Cardiac septum (tissue), 1 donor: ENCODE measurements at places on chromosomes 13 and 19.

- DNase-seq = no peak
Measured at GRCh38 chr13:46213242-46213641, 1.5 kb downstream of the LRRC63 start.

DNA sequence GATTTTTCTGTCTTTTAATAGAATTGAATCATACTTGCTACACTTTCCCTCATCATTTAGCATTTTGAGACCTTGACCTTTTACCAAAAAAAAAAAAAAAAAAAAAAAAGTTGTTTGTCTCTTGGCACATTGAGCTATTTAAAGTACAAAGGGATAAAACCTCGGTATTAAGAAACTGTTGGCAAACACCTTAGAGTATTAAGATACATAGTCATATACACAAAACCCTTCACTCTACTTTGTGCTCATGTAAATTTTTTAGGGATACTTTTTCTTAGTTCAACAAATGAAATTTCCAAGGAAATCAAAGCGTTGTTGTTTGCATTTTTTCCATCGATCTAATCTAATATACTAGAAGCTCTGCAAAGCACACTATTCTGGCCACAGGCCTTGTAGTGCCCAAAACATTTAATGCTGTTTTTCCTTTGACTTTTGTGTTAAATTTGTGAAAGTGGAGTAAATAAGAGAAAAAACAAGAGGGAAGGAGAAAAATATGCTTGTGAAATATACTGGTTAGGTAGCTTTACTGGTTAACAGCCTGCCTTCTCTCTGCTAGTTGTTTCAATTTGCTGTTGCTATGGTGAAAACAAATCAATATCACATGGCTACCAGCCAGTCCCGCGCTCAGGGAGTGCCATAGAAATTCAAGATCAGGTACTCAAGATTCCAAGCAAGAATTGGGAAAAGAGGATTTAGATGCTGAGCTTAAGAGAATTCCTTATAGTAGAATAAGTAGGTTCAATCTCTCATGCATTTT lies 2.6 kb downstream of the MBNL2 start:
- no peak for DNase-seq

GRCh38 chr13:76965759-76966421 lies 17.6 kb downstream of the ACOD1 start:
- no peak for DNase-seq

- DNase-seq = no peak
Measured at GRCh38 chr13:94656766-94657165, 55.1 kb downstream of the GPR180 start.

DNA sequence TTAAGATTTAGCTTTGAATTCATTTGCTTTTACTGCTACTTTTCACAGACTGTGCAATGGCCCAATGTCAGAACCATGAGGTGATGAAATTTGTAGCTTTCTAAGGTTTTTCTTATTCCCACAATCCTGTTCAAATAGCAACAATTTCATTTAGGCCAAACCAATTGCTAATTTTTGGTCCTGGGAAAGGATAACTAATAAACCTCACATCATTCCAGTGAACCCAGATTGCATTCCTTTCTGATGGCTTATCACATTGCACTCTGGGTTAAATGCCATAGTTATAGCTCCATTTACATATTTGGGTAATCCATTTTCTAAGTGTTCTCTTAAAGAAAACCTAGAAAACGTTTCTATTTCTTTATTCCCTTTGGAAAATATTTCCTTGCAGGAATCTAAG lies 22.9 kb upstream of the POMP start:
- no peak for DNase-seq

DNA sequence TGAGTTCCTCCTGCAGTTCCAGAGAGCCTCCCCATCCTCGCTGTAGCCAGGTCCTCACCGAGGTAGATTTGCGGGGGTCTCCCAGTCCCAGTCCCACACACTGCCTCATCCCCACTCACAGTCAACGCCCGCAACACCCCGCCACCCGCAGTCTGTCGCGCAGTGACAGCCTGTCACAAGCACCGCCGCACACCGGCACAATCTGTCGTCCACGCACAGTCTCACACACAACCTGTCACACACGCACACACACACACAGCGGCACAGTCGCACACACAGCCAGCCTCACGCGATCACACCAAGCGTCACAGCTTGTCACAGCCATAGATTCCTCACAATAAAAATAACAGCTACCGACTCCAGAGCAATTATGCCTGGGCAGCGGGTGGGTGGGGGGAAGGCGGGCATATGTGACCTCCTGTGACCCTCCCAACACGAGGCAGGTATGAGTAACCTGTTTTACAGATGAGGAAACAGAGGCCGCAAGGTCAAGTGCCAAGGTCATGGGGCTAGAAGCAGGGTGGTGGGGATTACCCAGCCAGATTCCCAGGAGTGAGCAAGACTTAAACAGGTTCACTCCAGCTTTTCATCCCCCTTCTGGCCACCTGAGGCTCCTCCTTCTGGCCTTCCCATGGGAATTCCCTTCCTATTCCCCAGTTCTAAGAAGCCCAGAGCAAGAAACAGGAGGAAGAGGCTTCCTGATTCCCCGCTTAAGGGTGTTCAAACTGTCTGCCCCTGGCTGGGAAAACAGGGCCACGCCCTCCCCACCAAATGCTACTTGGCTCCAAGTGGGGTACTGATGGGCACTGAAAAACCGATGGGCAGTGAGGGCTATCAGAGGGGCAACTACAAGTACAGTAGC lies 13.9 kb downstream of the NFIX start:
- DNase-seq = no peak

- no peak for DNase-seq
Measured at GRCh38 chr13:68697551-68697950, 1410.1 kb upstream of the ATXN8OS start.

DNA sequence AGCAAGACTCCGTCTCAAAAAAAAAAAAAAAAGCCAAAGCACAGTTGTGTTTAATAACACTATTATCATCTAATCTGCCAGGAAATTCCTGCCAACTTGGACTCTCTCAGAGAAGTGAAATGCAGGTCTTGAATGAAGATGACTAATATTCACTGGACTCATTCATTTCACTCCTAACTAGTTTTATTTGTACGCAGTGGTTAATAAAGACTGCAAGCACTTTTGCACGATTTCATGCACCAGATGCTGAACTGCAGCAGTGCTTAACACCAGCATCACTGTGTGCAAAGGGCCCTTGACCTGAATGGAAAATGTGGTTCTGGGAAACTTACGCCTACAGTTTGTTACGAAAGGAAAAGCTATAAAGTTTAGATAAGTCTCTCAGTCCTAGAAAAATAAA lies 63.3 kb downstream of the DHRS12 start:
- DNase-seq = no peak

- no peak for DNase-seq
Measured at GRCh38 chr13:26882731-26883130, 122.1 kb upstream of the GPR12 start.

- no peak for DNase-seq
Measured at GRCh38 chr13:71240911-71241310, 626.1 kb downstream of the DACH1 start.

GRCh38 chr19:21677696-21678418 lies 89.5 kb downstream of the ZNF100 start:
- no peak for DNase-seq

- DNase-seq = no peak
Measured at GRCh38 chr19:30274987-30275386, 97.2 kb upstream of the ZNF536 start.

DNA sequence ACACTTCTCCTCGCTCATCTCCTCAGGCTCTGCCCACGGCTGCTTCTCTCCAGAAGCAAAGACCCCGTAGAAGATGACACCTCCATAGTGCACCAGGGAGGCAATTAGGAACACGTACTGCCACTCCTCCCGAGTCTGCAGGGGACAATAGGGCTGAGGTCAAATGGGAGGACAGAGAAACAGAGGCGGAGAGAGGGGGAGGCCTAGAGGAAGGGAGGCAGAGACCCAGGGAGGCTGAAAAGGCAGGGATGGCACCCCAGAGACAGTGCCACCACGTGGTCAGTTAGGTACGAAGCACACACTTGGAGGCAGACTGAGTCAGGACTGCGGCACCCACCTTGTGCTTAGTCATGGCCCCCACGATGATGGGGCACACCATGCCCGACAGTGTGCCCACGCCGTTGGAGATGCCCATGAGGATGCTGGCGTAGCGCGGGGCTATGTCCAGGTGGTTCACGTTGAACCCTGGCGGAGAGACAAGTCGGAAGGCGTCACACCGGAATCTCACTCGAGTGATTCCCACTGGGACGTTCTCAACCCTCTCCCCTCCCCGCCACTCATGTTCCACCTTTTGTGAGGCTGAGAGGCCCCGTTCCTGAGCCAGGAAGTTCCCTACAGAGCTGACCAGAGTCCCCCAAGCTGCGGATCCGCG lies 5.6 kb downstream of the GFY start:
- DNase-seq = no peak

DNA sequence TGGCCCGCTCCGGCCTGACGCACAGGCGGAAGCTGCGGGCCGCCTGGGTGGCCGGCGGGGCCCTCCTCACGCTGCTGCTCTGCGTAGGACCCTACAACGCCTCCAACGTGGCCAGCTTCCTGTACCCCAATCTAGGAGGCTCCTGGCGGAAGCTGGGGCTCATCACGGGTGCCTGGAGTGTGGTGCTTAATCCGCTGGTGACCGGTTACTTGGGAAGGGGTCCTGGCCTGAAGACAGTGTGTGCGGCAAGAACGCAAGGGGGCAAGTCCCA lies 4.4 kb downstream of the FFAR1 start:
- peak; percentile 72 for DNase-seq

DNA sequence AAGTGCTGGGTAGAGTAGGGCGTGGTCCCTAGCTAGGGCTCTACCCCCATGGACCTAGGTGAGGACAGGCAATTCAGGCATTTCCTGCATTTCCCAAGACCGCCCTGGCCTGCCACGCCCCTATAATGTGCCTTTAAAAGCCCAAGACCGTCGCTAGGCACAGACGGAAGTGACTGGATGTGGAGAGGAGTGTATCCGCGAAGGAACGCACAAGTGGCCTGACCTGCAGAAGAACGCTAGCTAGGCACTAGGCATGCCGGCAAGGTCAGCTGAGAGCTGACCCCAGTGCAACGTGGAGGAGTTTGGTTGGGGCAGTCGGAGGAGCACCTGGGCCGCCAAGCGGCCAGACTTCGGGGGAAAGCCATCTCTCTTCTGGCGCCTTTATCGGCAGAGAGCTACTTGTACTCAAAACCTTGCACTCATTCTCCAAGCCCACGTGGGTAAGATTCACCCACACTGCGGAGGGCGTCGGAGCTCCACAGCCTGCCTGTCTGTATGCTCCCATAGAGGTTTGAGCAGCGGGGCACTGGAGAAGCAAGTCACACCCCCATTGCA lies 370.0 kb downstream of the FGF9 start:
- DNase-seq = no peak
